D721Med (cell line): ENCODE measurements at places on chromosomes 5 and 9.

DNA sequence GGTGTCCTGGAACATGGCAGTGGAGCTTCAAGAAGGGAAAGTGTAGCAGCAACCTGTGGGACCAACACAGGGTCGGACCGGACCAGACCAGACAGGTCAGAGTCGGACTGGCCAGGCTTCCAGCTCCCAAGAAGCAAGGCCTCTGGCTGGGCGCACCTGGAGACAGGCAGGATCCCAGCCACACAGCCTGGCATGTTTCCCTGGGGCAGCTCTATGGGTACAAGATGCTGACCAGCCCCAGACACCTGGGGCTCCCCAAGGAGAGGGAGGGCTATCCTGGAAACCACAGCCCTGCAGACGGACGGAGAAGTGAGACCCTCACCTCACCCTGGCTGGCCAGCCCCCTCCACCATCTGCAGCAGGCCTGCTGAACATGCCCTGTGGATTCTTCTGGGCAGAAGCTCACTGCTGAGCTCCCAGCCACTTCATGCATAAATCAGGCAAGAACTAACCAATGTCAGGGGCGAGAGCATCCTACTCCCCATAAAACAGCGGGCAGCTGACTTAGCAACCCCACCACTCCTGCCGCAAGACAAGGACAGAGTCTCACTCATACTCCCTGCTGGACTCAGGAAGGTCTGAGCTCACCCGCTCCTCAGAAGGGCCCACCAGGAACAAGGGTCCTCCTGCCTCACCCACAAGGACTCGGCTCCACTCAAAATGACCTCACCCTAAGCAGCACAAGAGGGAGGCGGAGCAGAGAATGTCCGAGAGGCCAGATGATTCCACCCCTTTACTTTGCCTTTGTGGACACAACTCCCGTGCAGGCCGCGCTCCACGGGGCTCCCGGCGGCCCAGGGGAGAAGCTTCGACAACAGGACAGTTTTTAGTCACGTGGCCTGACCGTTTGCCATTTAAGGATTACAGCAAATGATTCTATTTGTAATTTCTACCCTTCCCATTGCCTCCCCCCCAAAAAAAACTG, 2.9 kb upstream of the DPH7 start:
- no peak for DNase-seq

- no peak for DNase-seq
Observed at GRCh38 chr9:86321373-86321772, 32.8 kb downstream of the TUT7 start.

DNA sequence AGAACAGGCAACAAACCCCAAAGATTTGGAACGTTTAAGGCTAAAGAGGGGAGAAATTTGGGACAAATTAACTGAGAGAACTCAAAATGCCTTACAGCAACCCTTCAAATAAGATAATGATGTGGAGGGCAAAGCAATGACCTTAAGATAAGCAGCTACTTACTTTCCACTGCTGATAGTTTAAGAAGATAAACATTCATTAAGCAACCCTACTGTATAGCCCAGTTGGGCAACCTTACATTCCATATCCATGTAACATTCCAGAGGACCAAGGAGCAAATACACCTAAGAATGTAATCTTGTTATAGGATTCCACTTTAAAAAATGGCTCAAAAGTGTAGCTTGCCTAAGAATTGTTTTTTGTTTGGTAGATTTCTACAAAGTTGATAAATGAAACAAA, 14.8 kb downstream of the ETF1 start:
- no peak for DNase-seq

- DNase-seq = no peak
Observed at GRCh38 chr9:101727612-101728524, 10.6 kb downstream of the GRIN3A start.

GRCh38 chr5:18323891-18324290, 689.6 kb downstream of the TAF11L14 start:
- DNase-seq = no peak

DNA sequence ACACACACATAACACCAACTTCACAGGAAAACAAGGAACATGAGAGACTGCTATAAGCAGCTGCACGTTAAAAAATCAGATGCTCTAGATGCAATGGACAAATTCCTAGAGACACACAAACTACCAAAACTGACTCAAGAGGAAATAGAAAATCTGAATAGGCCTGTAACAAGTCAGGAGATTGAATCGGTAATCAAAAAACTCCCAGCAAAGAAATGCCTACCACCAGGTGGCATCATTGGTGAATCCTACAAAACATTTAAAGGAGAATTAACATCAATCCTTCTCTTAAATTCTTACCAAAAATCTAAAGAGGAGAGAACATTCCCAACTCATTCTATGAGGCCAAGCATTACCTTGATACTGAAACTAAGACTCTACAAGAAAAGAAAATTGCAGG, 54.9 kb downstream of the NDST1 start:
- no peak for DNase-seq

DNA sequence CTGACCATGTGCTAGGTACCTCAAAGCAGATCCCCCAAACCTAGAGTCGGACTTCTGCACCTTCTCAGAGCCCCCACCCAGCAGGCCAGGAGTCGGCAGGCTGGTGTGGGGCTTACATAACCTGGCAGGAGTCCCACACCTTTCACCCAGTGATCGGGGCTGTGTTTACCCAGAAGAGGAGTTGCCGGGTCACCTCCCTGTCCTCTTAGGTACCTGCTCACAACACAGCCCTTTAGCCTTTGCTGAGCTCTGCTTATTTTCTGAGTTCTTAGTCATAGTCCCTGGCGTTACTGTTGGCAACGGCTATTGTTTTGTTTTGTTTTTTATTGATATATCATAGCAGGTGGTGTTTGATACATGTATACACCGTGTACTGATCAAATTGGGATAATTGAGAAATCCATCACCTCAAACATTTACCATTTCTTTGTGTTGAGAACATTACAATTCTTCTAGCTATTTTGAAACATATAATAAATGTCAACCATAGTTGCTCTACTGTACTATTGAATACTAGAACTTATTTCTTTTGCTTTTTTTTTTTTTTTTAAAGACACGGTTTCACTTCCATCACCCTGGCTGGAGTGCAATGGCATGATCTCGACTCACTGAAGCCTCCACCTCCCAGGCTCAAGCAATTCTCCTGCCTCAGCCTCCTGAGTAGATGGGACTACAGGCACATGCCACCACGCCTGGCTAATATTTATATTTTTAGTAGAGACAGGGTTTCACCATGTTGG, 10.4 kb upstream of the EEIG1 start:
- DNase-seq = no peak

DNA sequence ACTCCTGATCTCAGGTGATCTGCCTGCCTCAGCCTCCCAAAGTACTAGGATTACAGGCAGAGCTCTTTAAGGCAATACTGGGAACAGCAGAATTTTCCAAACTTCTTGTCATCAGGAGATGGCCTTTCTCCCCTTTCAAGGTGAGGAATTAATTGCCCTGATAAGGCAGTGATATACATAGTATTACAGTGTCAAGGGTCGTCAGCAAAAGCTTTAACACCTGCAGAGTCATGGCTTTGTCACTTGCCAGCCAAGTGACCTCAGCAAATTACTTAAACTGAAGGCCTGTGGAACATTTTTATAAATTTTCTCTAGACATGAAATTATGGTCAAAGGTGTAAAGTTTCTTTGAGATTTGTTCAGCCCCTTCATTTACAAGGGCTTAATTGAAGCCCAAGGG, 59.5 kb downstream of the FBXO38 start:
- no peak for DNase-seq

GRCh38 chr5:55865831-55866230, 14.7 kb downstream of the IL31RA start:
- DNase-seq = no peak

DNA sequence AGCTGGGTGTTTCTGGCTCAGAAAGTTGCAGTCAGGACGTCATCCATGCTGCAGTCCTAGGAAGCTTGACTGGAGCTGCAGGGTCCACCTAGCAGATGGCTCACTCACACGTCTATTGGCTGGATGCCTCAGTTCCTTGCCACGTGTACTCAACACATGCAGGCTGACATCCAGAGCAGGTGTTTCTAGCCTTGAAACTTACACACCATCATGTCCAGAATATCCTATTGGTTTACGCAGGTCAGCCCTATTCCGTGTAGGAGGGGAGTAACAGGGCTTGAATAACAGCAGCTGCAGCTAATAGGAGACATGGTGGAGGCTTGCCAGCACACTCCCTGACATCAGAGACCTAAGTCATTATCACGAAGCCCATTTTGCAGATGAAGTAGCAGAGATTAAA, 473.5 kb downstream of the ACTL7B start:
- DNase-seq = no peak

DNA sequence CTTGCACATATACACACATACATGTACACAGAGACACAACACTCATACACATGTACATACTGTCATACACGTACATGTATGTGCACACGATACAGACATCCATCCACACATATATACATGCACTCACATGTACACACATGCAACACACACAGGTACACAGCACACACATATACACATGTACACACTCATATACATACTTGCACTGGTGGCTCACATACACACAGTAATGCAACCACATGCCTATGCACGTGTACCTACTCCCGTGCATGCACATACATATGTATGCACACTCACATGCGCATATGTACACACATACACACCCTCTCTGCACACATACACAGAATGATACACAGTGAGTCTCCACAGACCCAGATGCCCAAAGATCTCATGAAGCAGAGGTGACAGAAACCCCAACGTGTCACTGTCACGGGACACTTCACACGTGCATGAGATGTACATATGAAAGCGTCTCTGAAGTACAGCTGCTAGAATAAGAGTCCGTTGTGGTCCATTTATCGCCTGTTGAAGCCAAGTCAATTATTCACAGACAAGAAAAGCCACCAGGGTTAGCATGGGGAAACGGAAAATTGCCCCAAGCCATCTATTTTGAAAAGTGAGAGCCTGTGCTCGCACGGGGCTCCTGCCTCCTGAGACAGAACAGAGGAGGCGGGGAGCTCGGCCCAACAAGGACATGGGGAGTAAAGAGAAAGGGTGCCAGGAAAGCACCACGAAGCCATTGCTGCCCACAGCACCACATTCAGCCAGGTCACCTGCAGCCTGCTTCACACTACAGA, 24.9 kb downstream of the LPCAT1 start:
- DNase-seq = no peak

DNA sequence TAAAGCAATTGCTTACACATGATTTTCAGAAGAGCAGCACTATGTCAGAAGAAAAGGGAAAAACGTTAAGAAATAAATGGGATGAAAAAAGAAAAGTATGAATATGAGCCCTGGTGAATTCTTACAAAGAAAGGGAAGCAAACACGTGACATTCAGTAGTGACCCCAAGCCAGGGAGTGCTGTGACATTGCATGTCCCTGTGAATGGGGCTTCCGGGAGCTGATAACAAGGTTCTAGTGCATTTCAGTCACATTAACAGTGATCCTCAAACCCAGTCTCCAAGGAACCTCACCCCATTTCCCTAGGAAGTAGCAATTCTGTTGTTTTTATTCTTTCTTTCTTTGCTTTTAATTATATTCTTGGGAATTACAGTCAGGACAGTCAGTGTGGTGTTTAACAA, 27.3 kb downstream of the TMEM252 start:
- no peak for DNase-seq

GRCh38 chr9:123608104-123608503, 252.1 kb downstream of the CRB2 start:
- DNase-seq = no peak

GRCh38 chr5:74510476-74511075, 130.0 kb downstream of the ENC1 start:
- DNase-seq = no peak

DNA sequence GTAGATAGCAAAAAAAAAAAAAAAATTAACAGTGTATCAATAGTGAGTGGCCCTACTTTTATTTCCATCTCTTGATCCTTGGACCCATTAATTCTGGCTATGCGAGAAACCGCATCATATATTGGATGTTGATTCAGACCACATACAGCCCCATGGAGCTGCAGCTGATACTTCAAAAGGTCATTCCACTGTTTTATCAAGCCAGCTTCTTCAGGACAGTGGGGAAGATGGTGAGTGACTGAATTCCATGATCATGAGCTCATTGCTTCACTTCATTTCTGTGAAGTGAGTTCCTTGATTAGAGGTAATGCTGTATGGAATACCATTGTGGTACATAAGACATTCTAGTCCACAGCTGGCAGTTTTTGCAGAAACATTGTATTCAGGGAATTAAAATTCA, 222.9 kb upstream of the MEF2C start:
- DNase-seq = no peak

DNA sequence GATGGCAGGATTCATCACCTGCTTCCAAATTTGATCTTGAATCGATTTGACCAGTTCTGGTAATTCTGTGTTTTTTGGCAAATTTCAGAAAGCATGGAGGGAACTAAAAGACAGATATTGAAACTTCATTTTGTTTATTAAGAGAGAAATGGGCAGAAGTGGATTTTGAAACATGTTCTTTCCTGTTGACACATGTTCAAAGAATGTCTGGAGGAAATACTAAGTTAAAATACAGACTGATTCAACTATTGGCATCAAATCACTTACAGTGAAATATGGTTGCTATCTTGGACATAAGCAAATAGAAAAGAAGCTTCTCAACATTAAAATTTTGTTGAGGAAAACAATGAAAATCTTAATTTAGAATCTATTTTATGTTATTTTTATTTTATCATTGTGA, 19.3 kb upstream of the GZMK start:
- no peak for DNase-seq

- DNase-seq = peak; percentile 64
Observed at GRCh38 chr5:142290577-142291299, 34.1 kb downstream of the SPRY4 start.

DNA sequence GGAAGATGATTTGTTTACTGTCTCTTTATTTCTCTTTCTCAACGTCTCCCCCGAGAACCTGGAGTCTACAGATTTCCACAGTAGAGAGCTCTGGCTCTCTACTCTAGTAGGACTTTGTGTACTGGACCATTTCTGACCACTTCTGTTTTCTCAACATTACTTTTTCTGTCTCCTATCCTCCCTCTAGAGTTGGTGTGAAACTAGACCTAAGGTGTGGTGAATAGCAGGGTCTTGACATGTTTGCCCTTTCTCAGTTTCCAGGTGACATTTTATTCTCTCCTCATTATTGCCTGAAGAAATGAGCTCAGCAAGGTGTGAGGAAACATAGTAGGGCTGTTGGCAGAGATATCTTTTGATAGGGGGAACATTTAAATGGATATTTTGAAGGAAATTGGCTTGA, 62.1 kb upstream of the IL6ST start:
- no peak for DNase-seq

DNA sequence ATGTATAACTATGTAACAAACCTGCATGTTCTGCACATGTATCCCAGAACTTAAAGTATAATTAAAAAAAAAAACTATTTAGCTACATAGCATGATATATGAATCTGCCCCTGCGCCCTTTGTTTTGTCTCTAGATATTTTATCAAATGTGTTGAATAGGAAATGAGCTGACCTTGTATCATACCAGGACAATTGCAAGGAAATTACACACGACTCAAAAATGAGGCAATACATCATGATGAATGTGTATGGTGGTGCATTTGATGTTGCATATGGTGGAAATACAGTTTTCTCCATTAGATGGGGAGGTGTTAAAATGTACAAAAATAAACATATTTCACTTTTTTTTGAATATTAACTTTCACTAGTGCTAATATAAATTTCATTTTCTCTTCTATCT, 28.6 kb upstream of the CEP78 start:
- no peak for DNase-seq

- no peak for DNase-seq
Observed at GRCh38 chr5:80052464-80052863, 17.3 kb downstream of the THBS4 start.
